Pancreas (tissue), 10 donors: ENCODE measurements at places on chromosomes 2 and 18.

DNA sequence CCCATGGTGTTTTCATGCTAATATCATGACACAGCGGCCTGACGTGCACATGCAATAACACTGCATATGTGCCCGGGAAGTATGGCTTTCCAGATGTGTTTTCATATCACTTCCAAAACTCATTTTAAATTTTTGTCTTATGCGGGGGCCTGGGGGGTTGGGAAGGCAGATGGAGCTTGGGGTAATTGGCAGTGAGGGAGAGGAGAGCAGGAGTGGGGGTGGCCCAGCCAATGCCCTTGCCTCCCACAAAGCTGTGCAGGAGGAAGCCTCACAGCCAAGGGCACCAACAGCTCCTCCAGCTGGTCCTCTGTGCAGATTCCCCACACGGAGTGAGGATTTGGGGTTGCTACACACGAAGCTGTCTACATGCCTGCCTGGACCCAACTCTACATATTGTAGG is 805.2 kb downstream of the GALR1 start:
- no peak for DNase-seq

DNA sequence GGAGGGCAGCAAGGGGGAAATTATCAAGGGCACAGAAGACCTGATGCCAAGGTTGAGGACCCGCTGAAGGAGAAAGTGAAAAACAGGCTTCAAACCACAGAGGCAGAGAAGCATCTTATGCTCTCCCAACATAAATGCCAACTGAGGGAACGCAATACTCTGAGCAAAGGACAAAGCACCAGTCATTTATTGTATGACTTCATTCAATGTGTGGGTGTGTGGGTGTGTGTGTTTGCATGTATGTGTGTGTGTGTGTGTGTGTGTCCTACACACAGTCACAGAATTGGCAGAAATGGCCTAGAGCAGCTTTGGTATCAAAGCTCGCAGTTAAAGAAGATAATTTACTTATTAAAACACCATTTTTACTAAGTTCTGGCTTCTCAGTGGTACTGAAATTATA is 51.4 kb downstream of the UXS1 start:
- DNase-seq = no peak

GRCh38 chr2:132426033-132426432 is 9.4 kb downstream of the GPR39 start:
- no peak for DNase-seq

GRCh38 chr18:12423820-12424219 is 16.1 kb downstream of the PRELID3A start:
- no peak for DNase-seq

DNA sequence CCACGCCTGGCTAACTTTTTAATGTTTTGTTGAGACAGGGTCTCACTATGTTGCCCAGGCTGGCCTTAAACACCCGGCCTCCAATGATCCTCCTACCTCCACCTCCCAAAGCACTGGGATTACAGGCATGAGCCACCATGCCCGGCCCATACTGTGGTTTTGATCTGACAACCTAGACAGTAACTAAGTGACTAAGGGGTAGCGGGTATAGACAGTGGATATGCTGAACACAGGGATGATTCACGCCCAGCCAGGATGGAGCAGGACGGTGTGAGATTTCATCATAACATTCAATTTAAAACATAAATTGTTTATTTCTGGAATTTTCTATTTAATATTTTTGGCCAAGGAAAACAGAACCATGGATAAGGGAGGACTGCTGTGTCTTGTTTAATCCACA is 36.0 kb upstream of the YPEL5 start:
- DNase-seq = no peak

GRCh38 chr2:146986161-146986560 is 858.7 kb upstream of the ACVR2A start:
- DNase-seq = no peak

- DNase-seq = no peak
These were observed 175.1 kb downstream of the ACKR3 start for GRCh38 chr2:236744716-236745115.

GRCh38 chr2:177474301-177474700 is 81.7 kb downstream of the AGPS start:
- DNase-seq = no peak

- DNase-seq = no peak
These were observed 652 bp downstream of the GCA start for GRCh38 chr2:162344617-162344950.

DNA sequence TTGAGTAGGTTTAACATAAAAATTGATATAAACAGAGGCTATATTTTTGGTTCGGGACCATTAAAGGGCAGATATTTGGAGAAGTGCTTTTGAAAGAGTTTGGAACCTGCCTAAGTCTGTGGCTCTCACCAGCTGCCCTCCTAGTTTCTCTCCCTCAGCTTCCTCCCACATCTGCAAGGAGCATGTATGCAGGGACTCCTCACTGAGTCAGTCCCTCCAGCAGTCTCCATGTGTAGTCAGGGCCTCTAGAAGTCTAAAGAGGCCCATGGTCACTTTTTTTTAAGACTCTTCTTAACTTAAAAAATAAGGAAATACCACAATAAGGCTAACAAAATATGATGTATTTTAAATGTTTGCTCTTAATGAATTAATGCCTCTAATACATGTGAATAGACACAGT is 220.0 kb upstream of the TANK start:
- no peak for DNase-seq

DNA sequence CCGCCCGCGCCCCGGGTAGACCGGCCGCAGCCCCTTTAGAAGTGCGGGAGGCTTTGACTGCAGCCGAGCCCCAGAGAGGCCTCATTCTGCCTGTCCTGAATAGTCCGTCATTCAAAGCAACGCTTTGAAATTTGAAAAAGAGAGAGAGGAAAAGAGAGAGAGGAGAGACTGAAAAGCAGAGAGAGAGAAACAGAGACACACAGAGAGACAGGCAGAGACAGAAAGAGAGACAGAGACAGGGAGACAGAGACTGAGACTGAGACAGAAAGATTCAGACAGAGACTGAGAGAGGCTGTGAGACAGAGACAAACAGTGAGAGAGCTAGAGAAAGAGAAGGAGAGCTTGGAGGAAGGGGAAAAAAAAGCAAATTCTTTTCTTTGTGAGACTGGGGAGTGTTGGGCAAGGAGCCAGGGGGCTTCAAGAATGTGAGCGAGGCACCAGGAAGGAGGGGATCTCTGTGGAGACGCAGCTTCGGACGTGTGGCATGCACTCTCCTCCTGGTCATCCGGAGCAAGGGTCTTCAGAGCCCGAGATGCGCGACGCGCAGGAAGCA is 73.1 kb downstream of the MYCN start:
- no peak for DNase-seq

- DNase-seq = no peak
These were observed 157.2 kb downstream of the DDX1 start for GRCh38 chr2:15748736-15749323.

DNA sequence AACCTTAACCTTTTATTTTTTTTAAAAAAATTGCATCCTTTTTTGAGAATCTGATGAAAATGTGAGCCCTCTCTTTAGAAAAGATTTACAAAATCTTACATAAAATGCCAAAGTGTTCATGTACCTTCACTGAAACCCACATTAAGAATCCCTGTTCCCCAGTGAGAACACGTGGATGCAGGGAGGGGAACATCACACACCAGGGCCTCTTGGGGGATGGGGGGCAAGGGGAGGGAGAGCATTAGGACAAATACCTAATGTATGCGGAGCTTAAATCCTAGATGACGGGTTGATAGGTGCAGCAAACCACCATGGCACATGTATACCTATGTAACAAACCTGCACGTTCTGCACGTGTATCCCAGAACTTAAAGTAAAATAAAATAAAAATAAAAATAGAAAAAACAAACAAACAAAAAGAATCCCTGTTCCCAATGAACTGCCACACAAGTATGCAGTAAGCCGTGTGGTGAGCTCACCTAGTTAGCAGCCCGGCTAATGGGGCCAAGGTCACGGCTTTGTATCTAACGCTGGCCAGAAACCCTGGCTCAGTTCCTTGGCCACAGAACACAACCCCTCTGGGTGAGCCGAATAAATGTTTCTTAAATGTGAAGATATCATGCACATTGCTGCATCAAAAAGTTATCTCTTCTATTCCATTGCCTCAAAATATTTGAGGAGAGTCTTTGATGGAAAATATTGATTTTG is 41.4 kb downstream of the CHST9 start:
- peak; percentile 64 for DNase-seq

- no peak for DNase-seq
These were observed 747.3 kb downstream of the ADCYAP1 start for GRCh38 chr18:1652018-1652417.

DNA sequence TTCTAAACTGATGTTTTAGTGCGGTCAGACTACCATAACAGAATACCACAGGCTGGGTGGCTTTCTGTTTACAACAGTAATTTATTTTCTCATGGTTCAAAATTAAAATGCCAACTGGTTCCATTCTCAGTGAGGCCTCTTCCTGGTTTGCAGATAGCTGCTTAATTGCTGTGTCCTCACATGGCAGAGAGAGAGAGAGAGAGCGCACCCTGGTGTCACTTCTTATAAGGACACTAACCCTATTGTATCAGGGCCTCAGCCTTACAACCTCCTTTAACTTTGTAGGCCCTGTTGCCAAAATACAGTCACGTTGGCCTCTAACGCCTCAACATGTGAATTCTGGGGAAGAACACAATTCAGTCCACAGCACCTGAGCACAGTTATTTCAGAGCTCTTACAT is 37.5 kb upstream of the ZNF385B start:
- no peak for DNase-seq

DNA sequence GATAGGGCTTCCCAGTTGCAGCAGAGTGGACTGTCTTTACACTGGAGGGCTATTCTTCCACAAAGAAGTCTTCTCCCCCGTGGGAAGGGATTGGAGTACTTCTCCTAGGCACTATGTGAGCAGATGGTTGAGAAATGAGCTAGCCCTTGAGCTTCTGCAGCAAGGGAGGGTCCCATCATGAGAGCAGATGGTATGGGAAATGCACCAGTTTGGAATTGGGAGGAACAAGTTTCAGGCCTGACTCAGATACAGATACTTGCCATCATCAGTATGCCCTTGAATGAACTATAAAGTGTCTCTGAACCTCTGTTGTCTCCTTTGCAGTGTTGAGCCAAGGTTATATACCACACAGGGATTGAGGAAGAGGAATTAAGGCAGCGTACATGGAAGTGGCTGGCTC is 757.4 kb downstream of the RNF144A start:
- no peak for DNase-seq

- no peak for DNase-seq
These were observed 283.9 kb downstream of the ALPK2 start for GRCh38 chr18:58344861-58345463.

DNA sequence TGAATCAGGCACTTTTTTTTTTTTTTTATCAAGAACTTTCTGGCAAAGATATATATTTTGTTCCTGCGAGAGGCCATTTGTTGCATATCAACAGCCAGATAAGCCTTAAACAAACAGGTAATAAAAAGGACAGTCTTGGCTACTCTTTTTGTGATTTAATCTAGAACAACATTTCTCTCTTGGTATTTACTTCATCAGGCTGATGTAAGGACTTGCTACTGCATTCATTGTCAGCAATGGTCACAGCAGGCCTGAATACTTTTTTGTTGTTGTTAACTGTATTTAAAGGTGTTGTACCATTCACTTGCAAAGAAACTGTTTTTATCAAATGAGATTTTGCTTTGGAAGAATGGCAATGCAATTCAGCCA is 683.8 kb downstream of the IRS1 start:
- DNase-seq = no peak

- DNase-seq = no peak
These were observed 35.4 kb downstream of the FBXO11 start for GRCh38 chr2:47870641-47871540.

- DNase-seq = peak; percentile 64
These were observed 81.0 kb downstream of the SP3 start for GRCh38 chr2:173884025-173884802.

DNA sequence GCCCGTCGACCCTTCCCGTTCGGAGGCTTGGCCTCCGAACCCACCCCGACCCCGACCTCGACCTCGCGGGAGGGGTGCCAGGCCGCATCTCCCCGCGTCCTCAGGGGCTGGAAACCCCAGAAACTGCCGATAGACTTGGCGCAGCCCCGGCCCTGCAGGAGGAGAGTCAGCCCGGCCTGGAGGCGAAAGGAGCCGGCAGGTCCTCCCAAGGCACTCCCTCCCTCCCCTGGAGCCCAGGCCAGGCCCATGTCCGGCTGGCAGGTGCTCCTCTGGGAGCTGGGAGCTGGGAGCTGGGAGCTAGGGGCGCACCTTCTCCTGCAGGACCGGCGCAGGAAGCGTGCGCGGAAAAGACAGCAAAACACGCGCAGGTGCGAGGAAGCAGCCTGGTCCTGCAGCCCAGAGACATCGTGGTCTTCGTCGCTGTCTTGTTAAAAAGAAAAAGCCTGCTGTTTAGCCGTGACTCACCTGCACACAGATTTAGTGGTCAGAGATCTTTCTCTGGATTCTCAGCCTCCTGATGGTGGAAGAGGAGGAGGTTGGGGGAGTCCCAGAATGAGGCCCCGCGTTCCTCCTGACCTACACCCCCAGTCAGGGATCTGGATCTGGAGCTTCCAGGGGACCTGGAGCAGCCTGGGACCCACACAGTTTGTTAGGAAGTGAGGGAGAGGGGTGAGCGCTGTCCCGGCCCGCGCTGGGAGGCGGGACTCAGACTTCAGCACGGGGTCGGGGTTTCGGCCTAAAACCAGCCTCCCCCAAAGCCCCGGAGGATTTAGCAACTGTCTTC is 660 bp upstream of the MBP start:
- DNase-seq = peak; percentile 70
